Left renal cortex interstitium (tissue), 4 donors: ENCODE measurements at places on chromosomes 16 and 17. TPM values are rescaled to one million over a fixed set of nuclear protein-coding genes. Genes with fewer than 3 reads are reported as not detected.

The SLC13A5 gene
- 2.9 TPM for polyA plus RNA-seq

The DEXI gene
- polyA plus RNA-seq = 46.7 TPM

The RANGRF gene
- polyA plus RNA-seq = 36.7 TPM

DNA sequence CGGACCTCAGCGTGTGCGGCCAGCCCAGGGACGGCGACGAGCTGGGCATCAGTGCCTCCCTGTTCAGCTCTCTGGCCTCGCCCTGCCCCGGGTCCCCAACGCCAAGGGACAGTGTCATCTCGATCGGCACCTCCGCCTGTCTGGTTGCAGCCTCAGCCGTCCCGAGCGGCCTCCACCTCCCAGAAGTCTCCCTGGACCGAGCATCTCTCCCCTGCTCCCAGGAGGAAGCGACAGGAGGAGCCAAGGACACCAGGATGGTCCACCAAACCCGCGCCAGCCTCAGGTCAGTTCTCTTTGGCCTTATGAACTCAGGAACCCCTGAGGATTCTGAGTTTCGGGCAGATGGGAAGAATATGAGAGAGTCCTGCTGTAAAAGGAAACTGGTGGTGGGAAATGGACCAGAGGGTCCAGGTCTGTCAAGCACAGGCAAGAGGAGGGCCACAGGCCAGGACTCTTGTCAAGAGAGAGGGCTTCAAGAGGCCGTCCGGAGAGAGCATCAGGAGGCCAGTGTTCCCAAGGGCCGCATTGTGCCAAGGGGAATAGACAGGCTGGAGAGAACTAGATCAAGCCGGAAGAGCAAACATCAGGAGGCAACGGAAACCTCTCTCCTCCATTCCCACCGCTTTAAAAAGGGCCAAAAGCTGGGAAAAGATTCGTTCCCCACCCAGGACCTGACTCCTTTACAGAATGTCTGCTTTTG, 825 bp downstream of the HASPIN start:
- no peak for DNase-seq

GRCh38 chr17:66518677-66519076, 216.3 kb downstream of the PRKCA start:
- no peak for DNase-seq

GRCh38 chr16:63461248-63461841, 1425.1 kb upstream of the CDH8 start:
- peak; percentile 22 for DNase-seq

DNA sequence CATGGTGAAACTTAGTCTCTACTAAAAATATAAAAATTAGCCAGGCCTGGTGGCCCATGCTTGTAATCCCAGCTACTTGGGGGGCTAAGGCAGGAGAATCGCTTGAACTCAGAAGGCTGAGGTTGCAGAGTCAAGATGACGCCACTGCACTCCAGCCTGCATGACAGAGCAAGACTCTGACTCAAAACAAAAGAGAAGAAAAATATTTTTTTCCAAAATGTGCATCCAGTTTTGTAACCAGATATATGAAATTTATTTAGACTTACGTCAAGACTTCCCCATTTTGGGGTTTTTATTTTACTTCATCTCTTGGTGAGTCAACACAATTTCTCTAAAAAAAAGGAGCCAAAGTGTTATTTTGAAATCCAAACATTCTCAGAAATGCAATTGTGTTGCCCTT, 5.5 kb upstream of the TM4SF5 start:
- DNase-seq = no peak
